ENCODE measurements at places on chromosomes 7 and 10.
A peak's percentile ranks its signal among the peaks of the same experiment; 100 is the strongest.

GRCh38 chr10:116470768-116471415, 43.2 kb downstream of the PNLIPRP3 start:
- DNase-seq, result no peak

GRCh38 chr7:105130048-105130447, 116.0 kb downstream of the KMT2E start:
- DNase-seq, result peak; percentile 43

DNA sequence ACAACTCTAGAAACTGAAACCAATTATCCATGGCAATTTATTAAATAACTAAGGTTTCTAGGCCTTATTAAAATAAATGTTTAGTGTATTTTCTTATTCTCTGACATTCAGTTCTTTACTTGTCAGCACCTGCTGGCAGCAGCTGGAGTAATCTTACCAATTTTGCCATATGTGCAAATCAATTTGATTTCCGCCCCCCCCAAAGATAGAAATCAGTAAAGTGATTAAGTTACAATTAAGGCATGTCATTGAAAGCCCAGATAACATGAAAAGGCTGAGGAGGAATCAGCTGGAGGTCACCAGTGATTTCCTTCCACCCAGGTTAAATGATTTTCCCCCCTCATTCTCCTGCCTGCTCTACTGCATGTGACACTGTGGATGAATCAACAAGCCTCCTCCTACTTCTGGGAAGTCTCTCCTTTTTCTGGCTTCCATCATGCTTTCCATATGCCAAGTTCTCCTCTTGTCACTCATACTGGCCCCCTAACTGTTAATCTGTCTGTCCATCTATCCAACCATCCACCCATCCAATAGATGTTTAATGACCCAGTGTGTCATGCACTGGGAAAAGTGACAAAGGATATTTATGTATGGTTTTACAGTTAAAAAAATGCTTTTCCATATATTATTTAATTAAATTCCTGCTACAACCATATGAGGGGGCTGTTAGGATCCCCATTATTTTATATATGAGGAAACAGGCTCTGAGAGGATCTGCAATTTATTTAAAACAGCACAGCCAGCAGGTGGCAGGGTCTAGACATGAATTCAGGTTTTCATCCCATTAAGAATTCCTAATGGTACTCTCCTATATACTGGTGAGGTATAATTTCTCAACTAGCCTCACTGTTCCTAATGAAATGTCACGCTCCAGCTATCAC, 116.5 kb downstream of the ATXN7L1 start:
- DNase-seq, result peak; percentile 38

- peak; percentile 47 for DNase-seq
Observed at GRCh38 chr10:98673171-98673782, 226.5 kb upstream of the HPS1 start.

- DNase-seq, result no peak
Observed at GRCh38 chr10:1323951-1324350, 267.8 kb downstream of the WDR37 start.

DNA sequence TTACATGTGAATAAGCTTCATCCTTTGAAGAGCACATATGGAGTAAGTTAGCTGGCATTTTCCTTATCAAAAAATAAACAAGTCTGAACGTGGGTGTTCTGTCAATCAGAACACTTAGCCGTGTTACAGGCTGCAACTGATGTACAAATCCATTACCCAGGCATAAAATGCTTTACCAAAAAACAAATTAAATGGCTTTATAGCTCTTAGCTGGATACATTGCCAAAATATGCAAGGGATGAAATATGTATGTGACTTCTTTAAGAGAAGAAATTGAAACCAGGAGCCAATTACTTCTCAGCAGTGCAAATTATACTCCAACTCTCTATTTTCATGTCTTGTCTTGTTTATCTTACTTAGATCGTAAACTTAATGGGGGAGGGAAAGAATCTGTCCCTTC, 214.8 kb downstream of the DGKB start:
- DNase-seq, result no peak

- no peak for DNase-seq
Observed at GRCh38 chr7:5404421-5404826, 19.2 kb downstream of the TNRC18 start.

All from putamen (tissue), 1 donor.